Peyer's patch (tissue), 4 donors: ENCODE measurements at places on chromosomes 11 and 22. TPM values are rescaled to one million over a fixed set of nuclear protein-coding genes. Genes with fewer than 3 reads are reported as not detected.
A peak's percentile ranks its signal among the peaks of the same experiment; 100 is the strongest.

PGA5 gene
- not detected for total RNA-seq

DNA sequence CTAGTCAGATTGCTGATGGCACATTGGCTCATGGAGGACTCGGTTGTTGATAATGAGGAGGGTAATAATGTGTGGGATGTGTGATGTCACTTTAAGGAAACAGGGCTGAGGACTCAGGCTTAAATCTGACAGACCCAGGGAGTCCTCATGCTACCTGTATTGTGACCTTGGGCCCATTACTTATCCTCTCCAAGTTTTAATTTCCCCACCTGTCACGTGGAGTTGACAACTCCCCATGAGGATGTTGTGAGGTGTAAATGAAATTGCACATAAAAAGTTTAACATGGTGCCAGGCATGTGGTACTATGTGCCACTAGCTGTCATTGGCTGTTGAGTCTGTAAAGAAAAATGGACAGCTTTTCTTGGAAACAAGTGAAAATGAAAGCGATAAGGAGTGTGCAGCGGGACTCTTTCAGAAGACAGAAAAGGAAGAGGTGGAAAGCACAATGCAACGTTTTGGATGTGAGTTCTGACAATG, 15.3 kb downstream of the IL10RA start:
- H3K36me3 ChIP-seq: no peaks in the 10 kb centered on the region
- peak overlapping the region; percentile 87 for H3K27ac ChIP-seq
- DNase-seq: no peak
- no peaks in the 10 kb centered on the region for H3K4me1 ChIP-seq
- H3K4me3 ChIP-seq: no peak overlapping the region

- H3K4me1 ChIP-seq: no peaks in the 10 kb centered on the region
- no peak overlapping the region for H3K4me3 ChIP-seq
- H3K36me3 ChIP-seq: no peaks in the 10 kb centered on the region
- no peak for DNase-seq
- H3K27me3 ChIP-seq: no peaks in the 10 kb centered on the region
These were observed 200.3 kb downstream of the MYO18B start for GRCh38 chr22:25942115-25942855.

SCARF2 gene
- total RNA-seq: 3.5 TPM

- H3K4me3 ChIP-seq: no peak overlapping the region
- no peaks in the 10 kb centered on the region for H3K36me3 ChIP-seq
- H3K27ac ChIP-seq: peak overlapping the region; percentile 99
- peak; percentile 36 for DNase-seq
- H3K27me3 ChIP-seq: no peaks in the 10 kb centered on the region
These were observed 86.1 kb upstream of the WNT7B start for GRCh38 chr22:46062971-46063631.

GRCh38 chr22:35301372-35301874, 1.7 kb downstream of the TOM1 start:
- peak; percentile 66 for DNase-seq
- peak overlapping the region; percentile 59 for H3K4me3 ChIP-seq
- H3K27ac ChIP-seq: peak overlapping the region; percentile 92
- H3K4me1 ChIP-seq: peaks cover 13% of the 10 kb centered on the region
- no peaks in the 10 kb centered on the region for H3K27me3 ChIP-seq

DNA sequence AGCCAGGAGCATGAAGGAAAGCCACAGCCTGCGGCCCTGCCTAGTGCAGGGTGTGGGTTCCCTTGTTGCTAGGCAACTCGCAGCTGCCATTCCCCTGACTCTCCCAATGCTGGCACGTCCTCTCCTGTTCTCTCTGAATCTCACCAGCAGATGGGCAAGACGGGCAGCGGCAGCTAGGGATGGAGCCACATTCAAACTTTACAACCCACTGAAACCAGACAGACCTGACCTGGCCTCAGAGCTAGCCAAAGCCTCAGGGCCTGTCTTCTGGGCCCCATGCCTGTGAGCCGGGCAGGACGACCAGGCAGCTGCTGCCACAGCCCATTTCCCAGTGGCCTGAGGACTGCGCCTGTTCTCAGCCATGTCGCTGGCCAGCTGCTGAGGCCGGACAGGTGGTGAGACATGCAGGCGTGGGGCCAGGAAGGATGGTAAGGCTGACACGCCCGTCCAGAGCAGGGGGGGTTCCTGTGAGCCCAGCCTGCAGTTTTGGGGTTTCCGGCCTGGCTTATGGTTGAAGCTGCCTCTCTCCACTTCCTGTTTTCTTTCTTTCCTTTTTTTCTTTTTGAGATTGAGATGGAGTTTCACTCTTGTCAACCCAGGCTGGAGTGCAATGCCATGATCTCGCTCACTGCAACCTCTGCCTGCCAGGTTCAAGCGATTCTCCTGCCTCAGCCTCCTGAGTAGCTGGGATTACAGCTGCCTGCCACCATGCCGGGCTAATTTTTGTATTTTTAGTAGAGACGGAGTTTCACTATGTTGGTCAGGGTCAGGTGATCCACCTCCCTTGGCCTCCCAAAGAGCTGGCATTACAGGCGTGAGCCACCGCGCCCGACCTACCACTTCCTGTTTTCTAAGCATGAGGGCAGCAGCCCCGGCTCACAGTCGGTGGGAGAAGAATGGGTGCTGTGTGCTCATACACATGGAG, 4.1 kb downstream of the SUN2 start:
- H3K27ac ChIP-seq: peak overlapping the region; percentile 99
- no peak for DNase-seq
- no peaks in the 10 kb centered on the region for H3K27me3 ChIP-seq
- peaks cover 2% of the 10 kb centered on the region for H3K4me1 ChIP-seq
- H3K4me3 ChIP-seq: peak overlapping the region; percentile 12

DNA sequence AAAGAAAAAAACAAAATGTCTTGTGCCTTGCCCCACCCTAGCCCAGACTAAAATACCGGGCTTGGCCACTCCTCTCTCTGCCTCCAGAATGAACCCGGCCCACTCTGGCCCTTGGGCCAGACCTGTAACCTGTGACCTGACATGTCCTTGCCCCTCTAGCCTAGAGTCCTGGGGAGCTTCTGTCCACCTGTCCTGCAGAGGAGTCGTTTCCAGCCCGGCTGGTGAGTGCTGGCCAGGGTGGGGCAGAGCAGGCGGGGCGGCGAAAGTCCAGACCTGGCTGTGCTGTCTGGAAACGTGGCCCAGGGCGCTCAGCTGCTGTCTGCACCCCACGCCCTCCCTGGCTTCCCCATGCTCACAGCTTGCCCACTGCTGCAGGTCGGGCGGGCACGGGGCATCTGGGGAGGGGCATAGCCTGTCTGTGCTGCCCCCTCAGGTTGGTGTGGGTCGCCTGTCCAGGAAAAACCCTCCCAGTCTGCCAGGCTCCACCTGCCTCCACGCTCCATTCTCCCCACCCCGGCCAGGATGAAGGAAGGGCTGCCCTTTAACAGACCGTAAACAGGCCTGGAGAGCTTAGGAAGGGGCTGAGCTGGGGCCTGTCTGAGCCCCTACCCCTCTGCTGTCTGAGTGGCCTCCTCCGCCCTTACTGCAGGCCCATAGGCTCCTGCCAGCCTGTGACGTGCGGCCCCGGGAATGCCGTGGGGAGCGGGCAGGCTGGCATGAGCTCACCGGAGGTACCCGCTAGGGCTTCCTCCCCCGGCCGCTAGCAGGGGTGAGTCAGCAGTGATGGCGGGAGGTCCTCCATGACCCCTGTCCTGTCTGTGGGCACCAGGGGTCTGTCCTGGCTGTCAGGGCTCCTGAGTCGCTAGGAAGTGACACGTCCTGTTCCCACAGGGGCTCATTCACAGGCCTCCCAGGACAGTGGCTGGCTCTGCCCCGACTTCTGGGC, 1.9 kb downstream of the CD151 start:
- H3K4me1 ChIP-seq: peaks cover 8% of the 10 kb centered on the region
- H3K27me3 ChIP-seq: peaks cover 9% of the 10 kb centered on the region
- peak; percentile 92 for DNase-seq
- H3K36me3 ChIP-seq: no peaks in the 10 kb centered on the region
- H3K4me3 ChIP-seq: peak overlapping the region; percentile 59

GRCh38 chr11:2452321-2453012, 7.7 kb downstream of the KCNQ1 start:
- no peak overlapping the region for H3K4me3 ChIP-seq
- no peak for DNase-seq
- peaks cover 1% of the 10 kb centered on the region for H3K4me1 ChIP-seq
- no peaks in the 10 kb centered on the region for H3K27me3 ChIP-seq
- H3K36me3 ChIP-seq: no peaks in the 10 kb centered on the region

OR8D1 gene
- total RNA-seq: not detected

UBQLN3 gene
- total RNA-seq: 0.53 TPM
